Type B pancreatic cell (in vitro differentiated cells): ENCODE measurements at places on chromosomes 1 and 21.
A peak's percentile ranks its signal among the peaks of the same experiment; 100 is the strongest.

DNA sequence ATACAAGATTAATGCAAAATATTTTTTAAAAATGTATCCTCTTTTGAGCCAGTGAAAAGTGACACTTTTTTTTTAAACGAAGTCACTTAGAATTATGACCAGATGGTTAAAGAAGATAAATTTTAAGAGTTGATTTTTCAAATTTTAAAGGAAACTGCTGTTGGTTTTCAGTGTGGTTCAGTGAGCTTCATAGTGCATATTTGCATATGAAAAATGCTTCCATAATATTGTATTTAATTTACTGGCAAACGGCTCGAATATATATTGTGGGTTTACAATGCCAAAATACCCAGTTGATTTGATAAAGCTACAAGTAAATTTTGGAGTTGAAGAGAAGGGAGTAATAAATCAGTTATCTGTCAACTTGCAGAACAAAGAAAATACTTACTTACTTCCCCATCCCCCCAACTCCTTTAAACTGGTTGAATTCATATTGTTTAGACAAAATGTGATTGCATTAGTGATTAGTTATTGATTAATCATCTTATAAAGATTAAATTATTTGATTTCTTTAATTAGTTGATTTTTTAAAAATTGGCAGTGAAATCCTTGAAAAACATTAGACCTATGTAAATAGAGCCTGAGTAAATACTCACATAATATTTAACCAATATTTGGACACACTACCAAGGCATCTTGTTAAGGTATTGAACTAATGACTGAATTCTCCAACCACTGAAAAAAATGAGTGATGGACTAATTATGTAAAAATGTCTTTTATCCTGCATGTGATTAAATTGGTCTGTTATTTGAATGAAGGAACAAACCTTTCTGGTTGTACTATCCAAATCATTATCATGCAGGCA, 122.8 kb upstream of the APP start:
- no peak for DNase-seq

GRCh38 chr1:78255383-78255782, 209.6 kb downstream of the GIPC2 start:
- DNase-seq: no peak

- DNase-seq: no peak
Observed at GRCh38 chr1:115179397-115180079, 90.2 kb upstream of the TSPAN2 start.

GRCh38 chr1:220827445-220828178, 40.9 kb downstream of the MTARC1 start:
- no peak for DNase-seq

- no peak for DNase-seq
Observed at GRCh38 chr1:227450489-227450888, 112.9 kb upstream of the ZNF678 start.

DNA sequence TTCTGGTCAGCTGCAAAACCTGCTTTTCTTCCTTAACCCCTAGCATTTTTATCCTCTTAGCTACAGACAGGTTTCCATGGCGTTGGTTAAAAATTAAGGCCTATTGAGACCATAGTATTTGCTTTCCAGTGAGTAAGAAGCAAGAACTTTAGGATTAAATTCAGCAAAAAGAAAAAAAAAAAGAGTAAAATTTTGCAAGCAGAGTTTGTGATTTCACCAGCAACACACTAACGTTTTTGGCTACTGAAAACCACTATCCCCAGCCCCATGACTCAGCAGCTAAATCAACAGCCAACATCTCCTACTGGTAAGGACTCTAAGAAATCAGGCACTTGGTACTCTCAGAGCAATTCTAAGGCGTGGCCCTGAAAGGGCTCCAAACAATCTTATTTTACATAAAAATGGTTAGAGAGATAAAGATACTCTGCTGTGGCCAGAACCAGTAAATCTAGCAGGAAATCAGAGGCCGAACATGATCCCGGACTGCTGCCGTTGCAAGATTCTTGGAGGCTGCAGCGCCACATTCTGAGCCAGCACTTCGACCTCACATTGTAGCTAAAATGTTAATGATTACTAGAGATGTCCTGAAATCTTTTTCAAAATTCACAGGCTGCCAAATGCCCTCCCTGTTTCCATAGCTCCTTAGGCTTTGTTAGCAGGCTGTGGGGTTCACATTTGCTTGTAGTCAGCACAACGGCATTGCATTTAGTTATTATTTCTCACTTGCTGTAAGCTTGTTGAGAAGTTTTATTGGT, 1.6 kb upstream of the ENO1 start:
- no peak for DNase-seq

GRCh38 chr1:40760984-40761383, 22.6 kb upstream of the KCNQ4 start:
- DNase-seq: no peak

DNA sequence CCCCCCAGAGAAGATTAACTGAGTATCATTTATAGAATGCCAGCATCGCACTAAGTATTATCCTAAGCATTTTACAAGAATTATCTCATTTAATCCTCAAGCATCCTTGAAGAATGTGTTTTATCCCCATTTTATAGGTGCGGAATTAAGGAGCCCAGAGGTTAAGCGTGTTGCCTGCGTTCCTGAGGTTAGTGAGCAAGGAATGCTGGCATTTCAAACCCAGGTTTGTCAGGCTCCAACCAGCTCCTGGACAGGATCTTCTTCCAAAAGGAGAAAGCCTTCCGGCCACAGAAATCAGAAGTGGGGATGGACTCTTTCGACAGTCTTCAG, 82.3 kb downstream of the SSBP3 start:
- no peak for DNase-seq

- DNase-seq: no peak
Observed at GRCh38 chr1:235571482-235571881, 67.2 kb upstream of the B3GALNT2 start.

- no peak for DNase-seq
Observed at GRCh38 chr1:183733715-183734114, 71.2 kb upstream of the RGL1 start.

GRCh38 chr21:25283720-25284119, 323.6 kb downstream of the MRPL39 start:
- no peak for DNase-seq

DNA sequence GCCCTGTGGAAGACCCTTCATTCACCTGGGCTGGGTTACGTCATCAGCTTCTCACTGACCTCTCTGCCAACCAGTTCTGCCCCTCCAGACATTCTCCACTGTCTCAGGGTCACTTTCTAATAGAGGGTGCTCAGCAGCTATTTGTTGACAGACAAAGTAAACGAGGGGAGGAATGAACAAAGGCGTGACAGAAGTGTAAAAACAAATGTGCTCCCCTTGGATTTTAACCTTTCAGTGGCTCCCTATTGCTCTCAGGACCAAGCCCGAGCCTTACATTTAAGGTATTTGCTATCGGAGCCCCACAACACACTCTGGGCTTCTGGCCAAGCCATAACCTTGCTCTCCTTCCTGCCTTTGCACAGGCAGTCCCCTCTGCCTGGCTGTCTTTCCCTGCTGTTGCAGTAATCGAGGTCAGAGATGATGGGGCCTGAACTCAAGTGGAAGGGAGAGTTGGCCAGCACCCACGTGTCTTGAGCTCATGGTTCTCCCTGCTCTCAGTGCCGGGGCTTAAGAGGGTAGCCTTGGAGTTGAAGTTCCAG, 9.3 kb upstream of the MARCKSL1 start:
- DNase-seq: no peak

DNA sequence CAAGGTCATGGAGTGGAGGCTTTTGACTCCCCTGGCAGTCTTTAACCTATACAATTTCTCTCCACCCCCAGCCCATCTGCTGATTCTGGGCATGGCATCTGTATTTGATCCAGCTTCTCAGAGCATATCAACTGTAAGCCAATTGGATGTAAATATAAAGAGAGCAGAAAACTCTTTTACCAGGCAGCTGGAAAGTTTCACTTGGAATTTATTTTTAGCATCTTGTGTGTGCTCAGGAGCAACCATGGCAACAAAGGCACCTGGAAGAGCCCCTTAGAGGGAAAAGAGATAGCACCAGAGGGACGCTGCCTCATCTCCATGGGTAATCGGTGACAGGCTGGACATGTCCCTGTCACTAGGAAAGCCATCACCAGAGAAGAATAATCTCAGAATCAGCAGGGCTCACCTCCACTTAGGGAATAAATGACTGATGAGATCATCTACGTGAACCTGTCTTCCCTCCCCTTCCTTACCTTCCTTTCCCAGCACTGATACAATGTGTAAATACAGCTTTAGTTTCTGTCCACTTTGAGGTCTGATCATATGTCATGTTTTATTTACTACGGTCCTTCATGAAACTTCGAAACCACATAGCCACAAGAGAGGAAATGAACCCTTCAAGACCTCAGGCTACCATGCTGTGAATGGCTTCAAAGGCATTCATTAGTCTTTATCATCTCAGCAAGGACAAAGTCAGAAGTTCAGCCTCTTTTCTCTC, 25.3 kb upstream of the SIPA1L2 start:
- no peak for DNase-seq

DNA sequence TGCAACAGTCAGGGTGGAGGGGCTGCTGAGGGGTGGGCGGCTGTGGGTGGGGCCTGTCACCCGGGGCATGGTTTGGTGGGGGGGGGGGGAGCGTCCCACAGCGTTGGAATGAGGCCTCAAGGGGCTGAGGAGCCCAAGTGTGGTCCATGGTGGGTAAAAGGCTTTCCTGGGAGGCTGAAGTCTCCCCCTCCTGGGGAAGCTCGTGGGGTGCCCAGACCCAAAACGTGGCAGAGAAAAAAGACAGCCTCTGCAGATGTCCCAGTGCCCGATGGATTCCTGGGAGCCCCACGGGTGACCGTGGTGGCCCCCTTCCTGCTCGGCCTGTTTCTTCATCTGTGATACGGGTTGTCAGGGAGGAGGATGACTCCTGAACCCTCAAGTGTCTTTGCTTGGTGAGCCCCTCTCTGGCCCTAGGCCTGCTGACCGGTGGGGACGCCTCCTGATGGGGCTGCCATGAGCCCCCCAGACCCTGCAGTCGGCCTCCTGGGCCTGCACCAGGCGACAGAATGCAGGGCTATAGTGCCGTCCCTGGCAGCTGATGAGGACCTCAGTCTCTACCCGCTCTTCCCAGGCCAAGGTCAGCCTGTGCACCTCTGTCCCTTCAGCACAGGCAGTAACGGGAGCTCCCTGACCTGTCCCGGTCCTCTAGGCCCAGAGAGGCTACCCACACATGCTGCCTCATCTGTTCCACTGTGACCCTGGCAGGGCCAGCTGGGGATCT, 1.1 kb downstream of the OBSCN start:
- peak; percentile 60 for DNase-seq

DNA sequence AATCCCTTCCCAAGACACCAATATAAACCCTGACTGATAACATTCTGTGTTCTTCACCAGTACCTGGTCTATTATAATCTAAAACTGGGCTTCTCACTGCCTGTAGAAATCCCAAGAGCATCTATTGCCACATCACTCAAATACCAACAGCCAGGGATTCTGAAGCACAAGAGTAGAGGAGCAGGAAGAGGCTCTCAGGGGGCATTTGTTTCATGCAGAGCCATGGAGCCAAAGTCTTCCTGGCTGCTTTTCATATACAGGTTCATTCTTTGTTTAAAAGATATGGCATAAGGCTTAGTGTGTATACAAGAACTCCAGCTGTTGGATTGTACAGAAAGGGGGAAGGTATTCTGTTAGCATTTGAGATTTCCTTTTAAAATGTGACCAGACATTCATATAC, 38.2 kb upstream of the USH2A start:
- DNase-seq: no peak

- DNase-seq: no peak
Observed at GRCh38 chr1:106889059-106889458, 167.4 kb upstream of the PRMT6 start.

DNA sequence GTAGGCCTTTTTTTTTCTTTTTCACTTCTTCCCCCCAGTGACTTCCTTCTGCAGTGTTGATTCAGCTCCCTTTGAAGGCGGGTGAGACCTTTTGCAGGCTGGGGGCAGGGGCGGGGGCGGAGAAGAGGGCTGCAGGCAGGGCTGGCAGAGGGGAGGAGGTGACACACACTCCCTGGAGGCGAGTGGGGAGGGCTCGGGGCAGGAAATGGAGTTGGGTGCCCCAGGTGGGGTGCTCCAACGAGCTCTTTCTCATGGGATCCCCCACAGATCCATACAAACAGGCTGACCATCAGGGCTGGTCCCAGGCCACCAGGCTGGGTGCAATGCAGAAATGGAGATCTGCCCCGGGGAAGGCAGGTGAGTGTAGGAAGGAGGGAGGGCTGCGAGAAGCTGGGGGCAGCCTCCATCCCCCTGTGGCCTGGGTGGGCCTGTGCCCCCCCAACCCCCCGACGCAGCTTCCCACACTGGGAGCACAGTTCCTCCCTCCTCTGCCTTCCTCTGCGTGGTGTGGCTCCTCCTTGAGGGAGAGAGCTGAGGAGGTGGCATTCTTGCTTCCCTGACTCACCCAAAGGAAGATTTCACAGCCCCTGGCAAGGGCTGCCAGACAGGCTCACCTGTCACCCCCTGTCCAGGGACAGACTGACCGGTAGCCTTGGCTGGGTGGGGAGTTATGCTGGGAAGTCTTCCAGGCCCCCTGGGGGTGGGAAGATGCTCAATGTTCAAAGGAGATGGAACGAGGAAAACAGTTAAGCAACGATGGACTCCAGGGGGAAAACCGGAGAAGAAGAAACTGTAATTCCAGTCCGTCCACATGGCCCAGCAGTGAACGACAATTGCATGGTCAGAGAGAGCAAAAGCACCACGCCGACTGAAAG, 7.1 kb upstream of the ITGB2 start:
- DNase-seq: no peak

- DNase-seq: no peak
Observed at GRCh38 chr1:97833881-97834280, 87.0 kb downstream of the DPYD start.

GRCh38 chr1:13817906-13818305, 117.9 kb downstream of the PRDM2 start:
- DNase-seq: no peak

- DNase-seq: no peak
Observed at GRCh38 chr1:201164645-201165044, 10.4 kb upstream of the TMEM9 start.

DNA sequence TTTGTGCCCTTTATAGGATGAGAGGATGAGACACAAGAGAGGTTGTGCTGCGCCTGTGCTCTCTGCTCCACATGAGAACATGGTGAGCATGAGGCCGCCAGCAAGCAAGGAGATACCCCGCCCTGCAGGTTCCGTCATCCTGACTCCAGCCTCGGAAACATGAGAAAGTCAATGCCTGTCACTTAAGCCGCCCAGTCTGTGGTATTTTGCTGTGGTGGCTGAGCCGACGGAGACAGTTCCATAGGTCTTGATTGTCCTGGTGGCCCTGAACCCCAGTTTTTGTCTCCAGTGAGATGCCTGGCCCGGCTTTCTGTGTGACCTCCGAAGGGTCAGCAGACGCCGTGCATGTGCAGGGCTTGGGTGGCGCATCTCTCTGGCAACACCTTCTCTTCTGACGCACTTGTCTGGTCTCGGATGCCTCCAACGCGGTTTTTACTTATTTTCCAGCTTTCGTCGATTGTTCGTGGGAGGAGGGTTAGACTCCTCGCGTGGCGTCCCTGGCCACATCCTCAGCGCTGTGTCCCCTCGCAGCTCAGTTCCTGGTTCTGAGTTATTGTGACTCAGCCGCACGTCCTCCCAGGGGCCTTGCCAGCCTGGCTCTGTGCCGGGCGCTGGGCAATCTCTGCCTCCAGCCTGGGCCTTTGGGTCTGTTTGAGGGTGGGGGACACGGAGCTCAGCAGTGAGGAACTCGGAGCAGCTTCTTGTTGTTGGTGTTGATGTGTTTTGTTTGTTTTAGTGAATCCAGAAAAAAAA, 70.0 kb downstream of the FAAP20 start:
- no peak for DNase-seq
